ENCODE measurements at places on chromosomes 5 and 9.
A peak's percentile ranks its signal among the peaks of the same experiment; 100 is the strongest.

DNA sequence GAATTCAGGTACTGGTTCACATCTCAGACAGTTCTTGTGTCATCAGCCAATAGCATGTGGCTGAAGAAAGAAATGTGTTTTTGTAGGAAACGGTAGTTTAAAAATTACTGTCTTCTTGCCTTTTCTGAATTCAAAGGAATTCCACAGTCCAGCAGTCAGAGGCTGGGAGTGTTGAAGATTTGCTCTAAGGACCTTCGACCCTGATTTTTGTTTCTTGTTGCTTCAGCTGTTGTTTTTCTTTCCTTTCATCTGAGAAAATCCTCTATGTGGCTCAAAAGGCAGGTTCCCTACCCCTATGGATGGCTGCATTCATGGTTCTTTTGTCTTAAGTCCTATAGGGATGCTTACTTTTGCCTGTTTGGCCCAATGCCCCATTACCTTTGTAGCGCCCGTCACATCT, 304.9 kb downstream of the TMEM167A start:
- DNase-seq: no peak

DNA sequence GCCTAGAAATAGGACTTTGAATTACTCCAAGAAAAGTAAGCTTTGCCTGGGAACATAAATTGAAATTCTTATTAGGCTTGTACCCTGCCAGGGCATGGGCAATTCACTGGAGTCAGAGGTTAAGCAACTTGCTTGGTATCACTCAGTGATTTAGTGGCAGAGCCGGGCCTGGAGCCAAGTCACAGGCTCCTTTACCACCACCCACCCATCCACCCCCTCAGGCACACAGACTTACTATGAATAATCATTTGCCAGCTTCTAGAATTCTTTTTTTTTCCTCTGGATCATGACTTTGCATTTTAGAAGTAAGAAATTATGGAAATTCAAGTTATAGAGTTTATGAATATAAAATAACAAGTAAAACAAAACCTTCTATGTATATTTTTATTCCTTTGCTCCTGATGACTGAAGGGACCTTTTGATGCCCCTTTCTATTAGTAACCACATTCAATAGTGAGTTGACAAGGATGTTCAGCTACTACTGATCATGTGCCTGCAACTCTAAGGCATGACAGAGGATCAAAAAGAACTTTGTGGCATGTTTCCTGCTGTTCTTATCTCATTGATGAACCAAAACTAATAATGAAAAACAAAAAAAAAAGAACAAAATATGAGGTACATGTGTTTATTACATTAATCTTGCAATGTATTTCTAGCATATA, 614.7 kb downstream of the TLR4 start:
- peak; percentile 36 for DNase-seq

DNA sequence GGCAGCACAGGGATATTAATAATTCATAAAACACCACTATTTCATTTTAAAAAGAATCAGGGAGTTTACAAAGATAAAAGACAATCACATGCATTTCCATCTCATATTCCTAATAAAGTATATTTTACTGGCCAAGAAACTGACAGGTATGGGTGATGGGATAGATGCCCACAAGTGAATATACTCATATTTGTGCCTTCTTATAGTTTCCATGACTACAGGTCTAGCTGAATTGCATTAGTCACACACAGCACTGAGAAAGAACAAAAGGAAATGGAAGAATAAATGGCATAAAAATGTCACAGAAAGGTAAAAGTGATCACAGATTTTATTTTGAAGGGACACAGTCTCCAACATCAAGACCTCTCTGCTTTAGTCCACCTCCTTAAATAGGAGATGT, 193.5 kb downstream of the PLK2 start:
- DNase-seq: no peak

DNA sequence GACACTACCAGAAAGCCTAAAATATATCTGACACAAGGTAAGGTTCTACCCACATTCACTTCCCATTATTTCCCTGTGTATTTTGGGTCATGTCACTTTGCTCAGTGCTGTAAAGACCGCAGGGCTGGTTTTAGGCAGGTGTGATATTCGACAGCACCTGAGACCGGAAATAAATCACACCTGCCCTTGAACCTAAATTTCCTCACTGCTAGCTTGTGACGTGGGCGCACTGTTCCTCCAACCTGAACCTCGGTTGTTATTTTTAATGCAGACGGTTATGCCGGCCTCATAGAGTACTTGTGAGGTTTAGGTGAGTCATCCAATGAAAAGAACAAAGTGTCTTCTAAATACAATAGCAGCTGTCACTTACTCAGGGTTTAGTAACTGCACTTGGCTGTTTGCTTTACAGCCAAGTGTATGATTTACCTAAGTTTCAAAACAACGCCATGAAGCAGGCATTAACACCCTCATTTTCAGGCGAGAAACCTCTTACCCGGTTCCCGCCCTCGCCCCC, 20.7 kb upstream of the ZNF782 start:
- peak; percentile 90 for DNase-seq

GRCh38 chr5:173317852-173318251, 10.4 kb downstream of the STC2 start:
- no peak for DNase-seq

- no peak for DNase-seq
Measured at GRCh38 chr5:103669615-103670014, 107.0 kb upstream of the NUDT12 start.

DNA sequence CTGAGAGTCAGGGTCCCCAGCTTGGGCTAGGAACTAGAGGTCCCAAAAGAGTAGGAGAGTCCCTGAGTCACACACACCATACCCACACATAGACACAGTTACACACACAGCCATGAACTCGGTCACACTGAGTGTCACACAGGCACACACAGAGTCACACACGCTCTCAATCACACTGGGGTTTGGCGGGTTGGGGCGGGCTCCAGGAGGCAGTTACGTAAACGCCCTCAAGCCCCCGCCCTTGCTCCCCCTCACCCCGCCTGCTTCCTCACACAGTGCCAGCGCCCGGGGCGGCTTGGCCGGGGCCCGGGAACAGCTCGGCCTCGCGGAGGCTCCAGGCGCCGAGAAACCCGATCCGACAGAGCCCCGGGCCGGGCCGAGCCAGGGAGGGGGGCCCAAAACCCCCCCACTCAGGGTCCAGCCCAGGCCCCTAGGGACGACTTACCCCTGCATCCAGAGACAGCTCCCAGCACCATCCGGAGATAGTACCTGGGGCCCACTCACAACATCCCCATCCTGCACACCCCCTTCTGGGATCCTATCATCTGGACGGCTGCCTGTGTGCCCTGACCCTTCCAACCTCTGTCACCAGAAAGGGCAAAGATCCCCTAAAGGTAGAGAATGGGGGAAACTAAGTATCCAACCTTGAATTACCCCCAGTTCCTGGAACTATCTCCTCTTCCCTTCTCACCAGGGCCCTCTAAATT, 3.5 kb upstream of the CNTFR start:
- DNase-seq: no peak

- DNase-seq: no peak
Measured at GRCh38 chr9:114656301-114656700, 1.3 kb downstream of the TEX53 start.

Measured in H54 (cell line).